Thoracic aorta (tissue), 2 donors: ENCODE measurements at places on chromosomes 7 and 10.

GRCh38 chr7:1639532-1640175, 30.4 kb upstream of the ELFN1 start:
- H3K27me3 ChIP-seq = no peaks in the 10 kb centered on the region
- H3K36me3 ChIP-seq = no peaks in the 10 kb centered on the region
- H3K4me3 ChIP-seq = no peak overlapping the region

DNA sequence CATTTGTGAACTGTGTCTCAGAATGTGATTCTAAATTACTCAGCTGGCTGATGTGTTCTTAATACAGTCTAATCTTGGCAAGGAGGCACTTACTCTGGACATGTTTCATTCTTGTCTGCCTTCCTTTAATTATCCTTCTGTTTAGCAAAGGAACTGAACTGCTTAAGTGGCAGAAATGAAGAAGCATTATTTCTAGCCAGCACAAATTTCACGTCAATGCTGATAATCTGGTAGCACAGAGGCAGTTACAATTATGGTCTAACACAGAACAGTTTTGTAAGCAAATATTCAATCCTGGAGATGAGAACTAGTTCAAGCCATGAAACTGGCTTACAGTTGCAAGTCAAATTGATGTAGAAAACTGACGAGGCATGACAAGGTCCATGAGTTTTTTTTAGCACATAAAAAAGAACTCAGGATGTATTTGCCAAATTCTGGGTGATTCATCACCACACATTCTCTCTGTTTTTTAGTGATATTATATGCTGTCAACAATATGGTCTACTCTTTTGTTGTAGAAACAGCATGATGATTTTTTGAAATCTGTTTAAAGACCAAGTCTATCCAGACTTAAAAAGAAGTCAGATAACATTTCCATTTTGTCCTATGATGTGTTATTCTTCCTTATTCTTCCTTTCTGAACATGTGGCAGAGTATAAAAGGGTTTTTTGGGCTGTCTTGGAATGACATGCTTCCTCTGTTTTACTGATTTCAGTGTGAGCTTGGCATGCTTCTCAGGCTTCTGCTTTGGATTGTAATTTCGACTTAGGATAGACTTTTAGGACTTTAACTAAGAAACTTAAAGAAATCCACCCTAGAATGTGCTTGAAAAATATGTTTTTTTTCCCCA, 154.8 kb downstream of the DNAJB9 start:
- H3K4me3 ChIP-seq = no peak overlapping the region
- H3K36me3 ChIP-seq = no peaks in the 10 kb centered on the region
- H3K27ac ChIP-seq = no peak overlapping the region
- no peaks in the 10 kb centered on the region for H3K27me3 ChIP-seq
- H3K4me1 ChIP-seq = no peaks in the 10 kb centered on the region
- DNase-seq = no peak

GRCh38 chr10:91043173-91043910, 122.5 kb upstream of the ANKRD1 start:
- DNase-seq = no peak
- H3K27ac ChIP-seq = no peak overlapping the region
- peaks cover 10% of the 10 kb centered on the region for H3K4me1 ChIP-seq
- H3K27me3 ChIP-seq = no peaks in the 10 kb centered on the region

- H3K27ac ChIP-seq = no peak overlapping the region
- no peaks in the 10 kb centered on the region for H3K36me3 ChIP-seq
- DNase-seq = no peak
- no peak overlapping the region for H3K4me3 ChIP-seq
These were observed 72.3 kb upstream of the MKRN1 start for GRCh38 chr7:140551355-140552239.

GRCh38 chr10:43979551-43979950, 330.9 kb upstream of the ZNF32 start:
- H3K36me3 ChIP-seq = no peaks in the 10 kb centered on the region
- H3K27me3 ChIP-seq = no peaks in the 10 kb centered on the region
- no peak overlapping the region for H3K4me3 ChIP-seq

GRCh38 chr7:112079673-112080072, 126.5 kb downstream of the DOCK4 start:
- no peak overlapping the region for H3K4me3 ChIP-seq
- H3K27ac ChIP-seq = no peak overlapping the region
- no peaks in the 10 kb centered on the region for H3K27me3 ChIP-seq

GRCh38 chr10:95818668-95819067, 62.7 kb downstream of the ENTPD1 start:
- H3K27ac ChIP-seq = no peak overlapping the region
- H3K36me3 ChIP-seq = no peaks in the 10 kb centered on the region
- H3K4me3 ChIP-seq = no peak overlapping the region
- no peaks in the 10 kb centered on the region for H3K27me3 ChIP-seq
- DNase-seq = no peak
- peaks cover 25% of the 10 kb centered on the region for H3K4me1 ChIP-seq

- peak overlapping the region; percentile 50 for H3K4me3 ChIP-seq
- peak overlapping the region; percentile 91 for H3K27ac ChIP-seq
- H3K36me3 ChIP-seq = no peaks in the 10 kb centered on the region
- no peak for DNase-seq
These were observed 109.3 kb downstream of the TCF7L2 start for GRCh38 chr10:113059371-113059780.

DNA sequence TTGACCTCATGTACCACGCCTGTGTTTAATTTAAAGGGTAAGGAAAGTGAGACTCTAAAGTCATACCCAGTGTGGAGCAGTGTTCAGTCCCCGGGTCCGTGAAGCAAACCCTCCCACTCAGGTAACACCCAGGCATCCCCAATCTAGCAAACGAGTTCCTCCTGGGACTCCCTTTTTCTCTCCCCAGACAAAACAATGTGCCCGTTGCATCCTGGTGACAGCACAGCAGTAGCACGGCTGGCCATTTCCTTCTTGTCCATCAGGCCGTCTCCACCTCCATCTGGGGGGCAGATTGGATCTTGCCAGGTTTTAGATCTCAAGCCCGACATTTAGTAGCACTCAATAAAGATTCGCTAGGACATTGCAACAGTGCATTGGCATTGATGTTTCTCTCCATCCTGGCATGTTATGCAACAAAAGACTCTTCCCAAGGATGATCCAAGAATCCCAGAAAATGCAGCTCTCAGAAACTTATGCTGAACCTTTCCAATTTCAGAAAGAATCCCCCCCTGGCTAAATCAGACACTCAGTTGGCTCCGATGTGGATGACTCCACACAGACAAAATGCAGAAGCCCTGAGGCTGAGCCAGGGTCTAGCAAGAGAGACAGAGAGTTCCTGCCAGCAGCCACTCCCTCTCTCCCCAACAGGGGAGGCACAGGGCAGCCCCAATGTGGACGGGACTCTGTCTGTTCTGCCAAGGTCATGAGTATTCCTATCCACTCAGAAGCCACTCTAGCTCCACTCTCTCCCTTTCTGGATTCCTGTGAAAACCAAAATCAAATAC, 274.5 kb upstream of the MGMT start:
- no peak for DNase-seq
- H3K36me3 ChIP-seq = no peaks in the 10 kb centered on the region
- no peak overlapping the region for H3K27ac ChIP-seq
- no peak overlapping the region for H3K4me3 ChIP-seq
- H3K27me3 ChIP-seq = peaks cover 4% of the 10 kb centered on the region

- no peak for DNase-seq
- peaks cover 21% of the 10 kb centered on the region for H3K4me1 ChIP-seq
- no peaks in the 10 kb centered on the region for H3K36me3 ChIP-seq
- no peaks in the 10 kb centered on the region for H3K27me3 ChIP-seq
- no peak overlapping the region for H3K4me3 ChIP-seq
These were observed 612.1 kb upstream of the MGMT start for GRCh38 chr10:128854963-128855362.

GRCh38 chr7:24786306-24786705, 29.0 kb upstream of the GSDME start:
- H3K27me3 ChIP-seq = no peaks in the 10 kb centered on the region
- no peak overlapping the region for H3K27ac ChIP-seq
- H3K4me3 ChIP-seq = no peak overlapping the region
- no peaks in the 10 kb centered on the region for H3K4me1 ChIP-seq
- H3K36me3 ChIP-seq = no peaks in the 10 kb centered on the region

- peak overlapping the region; percentile 72 for H3K27ac ChIP-seq
- no peaks in the 10 kb centered on the region for H3K27me3 ChIP-seq
- no peak for DNase-seq
- peaks cover 30% of the 10 kb centered on the region for H3K4me1 ChIP-seq
- no peaks in the 10 kb centered on the region for H3K36me3 ChIP-seq
These were observed 52.8 kb upstream of the FIGNL1 start for GRCh38 chr7:50502947-50503346.

GRCh38 chr10:5343561-5343960, 21.2 kb upstream of the UCN3 start:
- DNase-seq = no peak
- H3K27ac ChIP-seq = no peak overlapping the region
- H3K36me3 ChIP-seq = no peaks in the 10 kb centered on the region
- no peaks in the 10 kb centered on the region for H3K4me1 ChIP-seq

DNA sequence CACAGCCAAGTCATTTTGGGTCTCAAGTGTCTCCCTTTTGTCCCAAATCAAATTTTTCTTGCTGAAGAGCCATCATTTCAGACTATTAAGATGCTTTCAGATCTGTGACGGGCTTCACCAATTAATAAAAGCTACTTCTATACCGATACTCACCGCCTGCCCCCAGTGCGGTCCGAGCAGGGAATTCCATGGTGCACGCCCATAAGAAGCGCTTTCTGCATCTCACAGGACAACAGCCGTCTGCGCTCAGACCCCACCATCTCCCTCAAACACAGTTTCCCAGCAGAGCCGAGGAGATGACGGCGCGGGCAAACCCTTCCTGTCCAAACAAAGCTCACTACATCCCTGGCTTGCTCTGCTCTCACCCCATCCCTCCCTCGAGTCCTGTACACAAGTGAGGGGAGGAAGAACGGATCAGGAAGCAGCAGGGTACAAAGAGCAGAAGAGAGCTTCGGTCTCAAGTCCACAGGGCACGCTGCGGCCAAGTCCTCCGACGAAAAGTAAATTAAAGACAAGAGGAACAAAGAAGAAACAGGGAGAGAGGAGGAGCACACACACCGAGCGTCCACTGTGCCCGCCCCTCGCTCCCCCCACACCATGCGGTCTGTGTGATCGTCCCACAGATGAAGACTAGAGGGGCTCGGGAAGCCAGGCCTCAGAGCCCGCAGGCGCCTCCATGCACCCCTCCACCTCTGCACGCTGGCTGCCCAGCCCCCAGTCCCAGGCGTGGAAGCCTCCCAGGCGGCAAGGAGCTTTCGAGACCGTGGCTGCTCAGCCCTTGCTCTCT, 121.9 kb downstream of the MAD1L1 start:
- no peak overlapping the region for H3K27ac ChIP-seq
- no peaks in the 10 kb centered on the region for H3K27me3 ChIP-seq

DNA sequence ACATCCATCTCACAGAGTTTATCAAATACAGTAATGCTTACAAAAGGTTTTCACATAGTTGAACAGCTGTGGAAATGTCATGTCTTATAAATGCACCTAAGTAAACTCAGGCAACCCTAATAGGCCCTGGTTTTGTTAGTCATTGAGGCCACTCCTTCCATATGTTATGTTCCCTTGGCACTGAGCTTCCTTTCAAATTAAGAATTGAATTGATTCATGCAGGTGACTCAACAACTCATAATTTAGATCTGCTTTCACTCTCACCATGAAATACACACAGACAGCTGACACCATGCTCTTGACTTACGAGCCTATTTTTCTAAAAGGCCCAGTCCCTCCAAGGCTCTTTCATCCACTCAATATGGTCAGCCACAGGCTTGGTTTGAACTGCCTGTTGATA, 476.9 kb downstream of the KCNMA1 start:
- no peaks in the 10 kb centered on the region for H3K36me3 ChIP-seq
- no peak for DNase-seq
- H3K27ac ChIP-seq = peak overlapping the region; percentile 16

DNA sequence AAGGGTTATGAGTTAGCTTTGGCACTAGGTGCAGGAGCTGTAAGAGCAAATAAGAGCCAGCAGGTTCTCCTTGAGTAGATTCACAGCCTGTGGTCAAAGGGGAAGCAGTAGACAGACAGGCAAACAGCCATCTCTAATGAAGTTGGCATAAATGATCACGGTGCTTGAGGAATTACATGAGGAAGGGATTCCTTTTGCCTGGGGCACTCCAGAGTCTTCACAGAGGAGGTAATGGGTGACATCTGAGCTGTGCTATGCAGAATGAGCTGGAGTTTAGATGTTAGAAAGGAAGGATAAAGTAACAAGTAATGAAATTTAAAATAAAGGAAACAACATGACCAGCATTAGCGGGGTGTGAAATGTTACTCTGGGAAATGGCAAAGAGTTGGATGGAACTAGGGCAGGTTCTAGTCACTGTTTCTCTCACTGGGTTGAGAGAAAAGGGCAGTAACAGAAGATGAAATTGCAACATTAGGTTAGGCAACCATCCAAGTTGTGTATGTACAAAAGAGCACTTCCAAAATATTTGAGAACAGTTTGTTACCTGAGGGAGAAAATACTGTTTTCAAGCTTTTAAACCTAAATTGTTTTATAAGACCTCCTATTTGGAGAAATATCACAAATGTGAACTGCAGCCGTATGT, 613.8 kb downstream of the PHTF2 start:
- no peaks in the 10 kb centered on the region for H3K27me3 ChIP-seq
- no peak overlapping the region for H3K4me3 ChIP-seq
- DNase-seq = no peak
- no peaks in the 10 kb centered on the region for H3K4me1 ChIP-seq
- H3K36me3 ChIP-seq = no peaks in the 10 kb centered on the region
- no peak overlapping the region for H3K27ac ChIP-seq

DNA sequence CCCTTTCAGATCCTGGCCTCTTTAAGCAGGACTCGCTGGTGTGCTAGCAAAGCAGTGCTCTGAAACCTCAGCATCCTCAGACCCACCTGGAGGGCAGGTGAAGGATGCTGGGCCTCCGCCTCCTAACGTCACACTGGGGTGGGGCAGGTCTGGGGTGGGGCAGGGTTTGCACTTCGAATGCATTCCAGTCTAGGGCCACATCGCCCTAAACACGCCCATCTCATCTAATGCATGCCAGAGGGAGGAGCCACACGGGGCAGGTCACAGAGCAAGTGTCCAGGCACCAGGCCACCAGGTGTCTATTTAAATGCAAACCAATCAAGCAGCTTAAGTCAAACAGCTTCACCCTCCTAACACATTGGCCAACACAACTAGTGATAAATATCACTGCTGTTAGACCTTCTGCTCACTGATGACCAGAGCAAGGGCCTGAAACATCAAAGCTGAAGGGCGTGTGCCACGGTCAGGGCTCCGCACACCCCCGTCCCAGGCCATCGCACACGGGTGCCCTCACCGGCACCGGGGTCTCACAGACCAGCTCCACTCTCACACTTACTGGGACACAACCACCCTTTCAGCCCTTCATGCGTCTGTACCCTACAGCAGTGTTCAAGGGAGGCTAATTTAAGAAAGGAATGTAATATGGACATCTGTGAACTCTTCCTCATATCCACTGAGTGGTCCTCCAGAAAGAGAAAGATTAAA, 47.1 kb downstream of the DIP2C start:
- DNase-seq = no peak
- no peaks in the 10 kb centered on the region for H3K4me1 ChIP-seq
- no peaks in the 10 kb centered on the region for H3K36me3 ChIP-seq
- H3K27me3 ChIP-seq = no peaks in the 10 kb centered on the region
- no peak overlapping the region for H3K4me3 ChIP-seq
- no peak overlapping the region for H3K27ac ChIP-seq

GRCh38 chr7:2876031-2876731, 32.1 kb upstream of the GNA12 start:
- no peaks in the 10 kb centered on the region for H3K36me3 ChIP-seq
- DNase-seq = no peak
- H3K27me3 ChIP-seq = no peaks in the 10 kb centered on the region

GRCh38 chr7:14598978-14599377, 303.6 kb downstream of the DGKB start:
- H3K27me3 ChIP-seq = no peaks in the 10 kb centered on the region
- no peak overlapping the region for H3K27ac ChIP-seq
- no peaks in the 10 kb centered on the region for H3K4me1 ChIP-seq
- H3K36me3 ChIP-seq = no peaks in the 10 kb centered on the region

GRCh38 chr7:41729059-41729458, 26.2 kb upstream of the INHBA start:
- no peak for DNase-seq
- no peaks in the 10 kb centered on the region for H3K36me3 ChIP-seq
- no peak overlapping the region for H3K27ac ChIP-seq
- no peaks in the 10 kb centered on the region for H3K27me3 ChIP-seq
- H3K4me3 ChIP-seq = no peak overlapping the region
